ENCODE measurements at places on chromosomes 13 and 19. TPM values are rescaled to one million over a fixed set of nuclear protein-coding genes. Genes with fewer than 3 reads are reported as not detected.

The IZUMO2 gene
- total RNA-seq, result not detected

The SLITRK1 gene
- total RNA-seq, result not detected

GRCh38 chr13:97140611-97141010, 81.5 kb upstream of the MBNL2 start:
- no peak for DNase-seq

DNA sequence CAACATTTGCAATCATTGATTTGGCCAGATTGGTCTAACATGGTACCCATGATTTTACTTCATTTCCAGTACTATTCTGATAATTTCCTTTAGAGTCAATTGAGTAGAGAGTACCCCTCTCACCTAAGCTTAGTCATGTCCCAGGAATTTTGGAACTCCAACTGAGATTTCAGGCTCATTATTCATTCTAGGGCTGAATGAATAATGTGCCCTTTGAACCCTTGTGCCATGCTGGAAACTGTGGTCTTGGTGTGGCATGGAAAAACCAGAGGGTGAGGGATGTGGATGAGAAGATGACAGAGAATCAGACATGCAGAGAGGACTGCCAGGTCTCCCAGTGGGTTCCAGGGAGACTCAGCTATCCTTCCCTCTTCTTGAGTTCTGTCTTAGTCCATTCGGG, 30.2 kb downstream of the ITM2B start:
- no peak for DNase-seq

GRCh38 chr13:39306639-39307589, 268.7 kb downstream of the NHLRC3 start:
- no peak for DNase-seq

- no peak for DNase-seq
Measured at GRCh38 chr19:10817291-10818038, 18.5 kb downstream of the TMED1 start.

The FKRP gene
- total RNA-seq, result 17.8 TPM

DNA sequence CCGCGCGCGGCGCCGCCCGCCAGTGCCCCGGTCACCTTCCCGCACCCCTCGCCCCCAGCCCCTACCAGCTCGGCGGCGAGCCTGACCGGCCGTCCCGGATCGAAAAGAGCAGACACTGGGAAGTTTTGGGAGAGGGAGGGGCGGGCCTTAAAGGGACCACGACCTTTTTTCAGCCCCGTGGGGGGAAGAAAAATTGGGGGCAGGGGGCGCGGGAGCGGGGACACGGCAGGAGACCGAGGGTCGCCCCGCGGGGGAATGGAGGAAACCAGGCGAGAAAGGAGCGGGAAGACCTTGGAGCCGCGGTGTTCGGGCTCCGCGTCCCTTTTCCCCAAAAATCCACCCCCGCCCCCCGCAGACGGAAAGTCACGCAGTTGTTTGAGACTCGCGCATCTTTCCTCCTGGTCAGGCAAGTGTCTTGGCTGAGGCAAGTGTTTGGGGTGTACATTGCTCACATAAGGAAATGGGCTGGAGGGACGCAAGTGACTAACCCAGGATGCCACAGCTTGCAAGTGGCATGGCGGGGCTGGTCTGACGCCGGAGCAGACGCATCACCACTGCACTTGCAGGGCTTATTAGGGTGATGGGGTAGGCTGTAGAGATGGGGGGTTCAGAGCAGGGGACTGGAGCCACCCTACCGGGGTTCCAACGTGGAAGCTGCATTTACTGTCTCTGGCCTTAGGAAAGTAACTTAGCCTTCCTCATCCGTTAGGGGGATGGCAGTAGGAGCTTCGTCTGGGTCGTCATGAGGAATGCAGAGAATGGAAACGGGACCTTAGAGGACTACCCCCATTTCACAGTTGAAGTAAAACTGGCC, 2.7 kb upstream of the HNRNPL start:
- DNase-seq, result peak; percentile 43

DNA sequence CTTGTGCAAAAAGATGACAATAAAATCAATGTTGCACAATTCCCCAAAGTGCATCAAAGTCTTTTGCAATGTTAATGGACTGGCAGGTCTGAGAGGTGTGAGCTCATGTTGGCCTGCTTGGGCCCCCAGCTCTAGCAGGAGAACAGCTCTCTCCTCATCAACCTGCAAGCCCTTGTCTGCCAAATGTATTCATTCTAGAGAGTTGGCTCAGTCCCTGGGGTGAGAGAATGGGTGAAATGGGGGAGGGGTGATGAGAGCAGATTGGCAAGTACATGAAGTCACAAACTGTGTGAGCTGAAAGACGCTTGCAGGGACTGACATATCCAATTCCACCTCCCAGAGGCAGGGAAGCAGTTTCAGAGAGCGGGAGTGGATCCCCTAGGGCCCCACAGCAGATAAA, 465.1 kb upstream of the ZNF507 start:
- DNase-seq, result no peak

GRCh38 chr19:31503211-31503610, 154.0 kb upstream of the TSHZ3 start:
- no peak for DNase-seq

DNA sequence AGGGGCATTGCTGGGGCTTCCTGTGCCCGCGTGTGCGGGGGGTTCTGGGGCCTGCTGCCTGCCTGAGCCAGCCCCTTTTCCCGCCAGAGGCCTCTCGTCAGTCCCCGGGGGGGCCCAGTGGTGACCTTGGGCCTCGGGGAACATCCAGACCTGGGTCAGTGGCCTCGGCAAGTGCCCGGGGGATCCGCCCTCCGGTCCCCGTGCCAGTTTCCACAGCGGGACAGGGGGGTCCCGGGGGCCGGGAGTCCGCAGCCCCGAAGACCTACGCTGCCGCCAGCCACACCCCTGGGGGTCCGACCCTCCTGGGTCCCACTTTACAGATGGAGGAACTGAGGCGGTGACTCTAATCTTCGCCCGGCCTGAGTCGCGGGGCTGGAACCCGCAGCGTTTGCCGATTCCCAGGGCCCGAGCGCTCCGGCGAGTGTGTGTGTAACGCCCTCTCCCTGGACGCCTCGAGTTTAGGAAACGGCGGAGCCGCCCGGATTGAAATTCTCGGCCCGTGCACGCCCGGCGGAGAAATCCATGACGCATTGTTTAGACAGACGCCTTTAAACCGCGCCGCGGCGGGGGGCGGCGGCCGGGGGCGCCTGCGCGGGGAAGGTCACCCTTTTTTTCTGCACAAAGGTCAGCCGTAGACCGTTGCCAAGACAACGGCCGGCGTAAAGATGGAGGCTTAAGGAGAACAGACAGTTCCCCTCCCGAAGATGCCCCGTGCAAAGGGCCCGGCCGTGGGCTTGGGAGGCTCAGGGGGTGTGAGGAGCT, 39.3 kb downstream of the EFNA2 start:
- DNase-seq, result peak; percentile 17

GRCh38 chr13:66139250-66139649, 1090.9 kb downstream of the PCDH9 start:
- no peak for DNase-seq

DNA sequence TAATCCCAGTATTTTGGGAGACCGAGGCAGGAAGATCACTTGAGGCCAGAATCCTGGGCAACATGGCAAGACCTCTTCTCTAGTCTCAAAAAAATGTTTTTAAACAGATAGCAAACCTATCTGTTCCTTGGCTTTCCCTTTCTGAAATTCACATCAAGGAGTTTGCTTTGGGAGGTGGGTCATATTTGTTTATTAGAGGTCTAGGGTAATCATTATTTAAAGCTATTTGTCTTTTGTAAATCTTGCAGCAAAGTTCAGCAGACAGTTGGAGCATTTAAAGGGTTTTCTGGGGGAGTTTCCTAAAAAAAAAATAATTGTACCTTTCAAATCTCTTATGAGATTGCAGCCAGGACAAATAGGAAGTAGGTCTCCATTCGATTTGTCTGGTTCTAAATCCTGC, 17.5 kb downstream of the PPP5C start:
- DNase-seq, result no peak
